Hematopoietic multipotent progenitor cell treated with erythropoietin and hydrocortisone succinate and interleukin-3 and kit ligand, for 6 days (in vitro differentiated cells): ENCODE measurements at places on chromosomes 12 and 14.

DNA sequence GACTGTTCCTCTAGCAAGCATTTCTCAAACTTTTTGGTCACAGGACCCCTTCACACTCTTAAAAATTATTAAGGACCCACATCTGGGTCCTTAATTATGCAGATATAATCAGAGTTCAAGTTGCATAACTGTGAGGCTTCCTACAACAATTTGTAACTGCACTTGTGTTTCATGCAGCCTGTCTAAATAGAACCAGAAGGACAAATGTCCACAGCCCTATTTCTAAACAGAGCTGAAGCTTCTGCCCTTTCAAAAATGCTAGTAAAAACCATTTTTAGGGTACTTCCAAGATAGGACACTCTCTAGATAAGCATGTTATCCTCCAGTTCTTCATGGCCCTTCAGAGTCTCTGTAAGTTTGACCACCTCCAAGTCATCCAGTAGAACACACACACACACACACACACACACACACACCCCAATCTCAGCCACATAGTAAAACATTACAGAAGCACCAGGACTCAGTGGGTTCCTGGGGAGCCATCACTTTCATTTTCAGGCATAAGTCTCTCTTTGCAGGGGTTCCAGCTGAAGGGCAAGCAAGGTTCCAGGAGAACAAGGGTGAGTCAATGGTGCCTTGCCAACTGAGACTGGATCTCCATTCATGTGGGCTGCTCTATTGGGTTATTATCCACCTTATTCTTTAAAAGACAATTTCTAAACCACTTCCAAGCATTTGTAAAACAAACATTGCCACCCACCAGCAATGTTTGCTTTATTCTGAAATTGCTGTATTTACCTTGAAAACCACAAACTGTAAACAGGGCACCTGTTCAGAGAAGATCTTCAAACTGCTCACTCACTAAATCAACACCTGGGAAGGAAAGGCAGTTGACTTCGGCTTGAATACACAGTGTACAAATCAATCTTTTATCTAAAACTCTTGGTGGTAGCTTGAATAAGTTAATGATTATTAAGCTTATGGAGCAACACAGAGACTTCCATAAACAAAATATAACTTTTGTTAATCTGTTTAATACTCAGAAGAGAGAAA is 64.1 kb downstream of the ITPR2 start:
- DNase-seq: no peak

DNA sequence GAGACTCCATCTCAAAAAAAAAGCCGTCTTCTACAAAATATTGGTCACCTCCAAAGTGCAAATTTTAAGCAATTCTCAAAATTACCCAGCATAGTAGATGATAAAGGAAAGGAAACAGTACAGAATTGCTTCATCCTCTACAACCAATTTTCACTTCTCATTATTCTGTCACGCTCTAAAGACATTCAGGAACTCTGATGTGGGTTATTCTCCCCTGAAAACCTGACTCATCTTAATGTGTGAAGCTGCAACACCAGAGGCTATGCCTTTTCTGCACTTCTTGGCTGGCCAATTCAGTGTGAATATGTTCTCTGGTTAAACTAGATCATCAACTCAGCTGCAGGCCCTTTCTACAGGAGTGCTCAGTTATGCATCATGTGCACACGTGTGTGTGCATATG is 11.0 kb downstream of the PTGER2 start:
- DNase-seq: peak; percentile 36

- no peak for DNase-seq
These were observed 25.6 kb upstream of the UBC start for GRCh38 chr12:124940143-124940392.

- no peak for DNase-seq
These were observed 2.1 kb upstream of the EIF4B start for GRCh38 chr12:53004178-53004577.

DNA sequence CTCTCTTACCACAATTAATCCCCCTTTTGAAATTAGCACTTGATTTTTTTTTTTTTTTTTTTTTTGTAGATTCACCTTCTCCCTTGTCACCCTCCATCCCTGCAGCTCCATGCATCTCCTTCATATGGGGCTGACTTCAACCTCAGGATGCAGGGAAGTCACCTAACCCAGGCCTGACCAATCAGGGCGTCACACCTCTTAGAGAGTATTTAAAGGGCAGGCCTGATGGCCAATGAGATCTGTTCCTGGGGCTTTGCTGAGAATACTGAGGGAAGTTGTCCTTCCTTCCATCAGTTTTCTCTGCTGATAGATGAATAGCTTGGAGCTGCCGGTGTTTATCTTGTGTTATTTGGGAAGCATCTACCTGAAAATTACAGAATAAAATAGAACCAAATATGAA is 1104.7 kb upstream of the TMEM132C start:
- DNase-seq: no peak

DNA sequence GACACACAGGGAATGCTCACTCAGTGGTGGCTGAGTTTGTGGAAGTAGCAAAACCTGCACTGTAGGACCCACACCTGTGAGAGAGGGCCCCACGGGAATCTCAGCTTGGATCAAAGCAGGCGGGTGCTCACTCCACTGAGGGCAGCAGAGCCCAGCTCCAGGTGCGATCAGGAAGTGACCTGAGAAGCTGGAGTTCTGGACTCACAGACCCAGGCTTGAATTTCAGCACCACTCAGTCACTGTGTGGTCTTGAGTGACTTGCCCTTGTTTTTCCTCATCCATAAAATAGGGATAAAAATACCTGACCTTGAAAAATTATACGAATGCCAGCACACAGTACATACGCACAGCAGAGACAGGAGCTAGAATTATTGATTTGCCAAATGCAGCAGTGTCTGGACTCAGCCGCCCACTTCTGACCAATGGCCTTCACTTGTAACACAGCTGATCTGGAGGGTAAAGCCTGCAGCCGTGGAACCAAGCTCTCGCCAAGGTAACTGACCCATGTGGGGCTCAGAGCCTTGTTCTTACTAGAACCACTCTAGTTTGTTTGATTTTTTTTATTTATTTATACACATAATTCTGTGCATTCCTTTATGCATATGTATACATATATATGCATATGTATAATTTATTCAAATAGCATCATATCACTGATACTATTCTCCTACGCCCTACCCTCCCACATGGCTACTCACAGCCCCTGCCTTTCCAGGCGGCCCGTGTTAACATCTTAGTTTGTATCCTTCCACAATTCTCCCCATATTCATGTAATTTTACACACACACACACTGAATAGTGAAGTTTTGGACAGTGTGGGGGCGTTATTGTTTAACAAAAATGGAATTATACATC is 53.9 kb downstream of the DPF3 start:
- DNase-seq: no peak

DNA sequence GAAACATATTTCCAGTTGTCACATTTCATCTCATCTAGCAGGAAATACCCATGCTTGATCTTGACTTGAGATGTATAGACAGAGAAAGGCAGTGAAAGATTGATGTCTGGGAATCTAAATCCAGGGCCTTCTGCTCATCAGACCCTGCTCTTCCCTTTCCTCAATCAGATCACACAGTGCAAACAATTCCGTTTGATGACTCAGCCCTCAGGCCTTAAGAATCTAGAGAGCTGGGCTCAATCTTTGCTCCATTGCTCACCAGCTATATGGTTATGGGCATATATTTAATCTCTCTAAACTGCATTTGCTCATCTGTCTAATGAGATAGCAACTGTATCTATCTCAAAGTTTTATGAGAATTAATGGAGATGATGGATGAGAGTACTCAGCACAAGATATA is 201.8 kb upstream of the CCDC196 start:
- DNase-seq: no peak

GRCh38 chr12:23008623-23009022 is 383.7 kb downstream of the ETNK1 start:
- no peak for DNase-seq

GRCh38 chr12:92927436-92928281 is 1.4 kb downstream of the EEA1 start:
- DNase-seq: peak; percentile 32

GRCh38 chr12:56274299-56274698 is 7.6 kb downstream of the COQ10A start:
- no peak for DNase-seq

GRCh38 chr14:45810152-45810872 is 557.3 kb upstream of the MIS18BP1 start:
- DNase-seq: peak; percentile 1

DNA sequence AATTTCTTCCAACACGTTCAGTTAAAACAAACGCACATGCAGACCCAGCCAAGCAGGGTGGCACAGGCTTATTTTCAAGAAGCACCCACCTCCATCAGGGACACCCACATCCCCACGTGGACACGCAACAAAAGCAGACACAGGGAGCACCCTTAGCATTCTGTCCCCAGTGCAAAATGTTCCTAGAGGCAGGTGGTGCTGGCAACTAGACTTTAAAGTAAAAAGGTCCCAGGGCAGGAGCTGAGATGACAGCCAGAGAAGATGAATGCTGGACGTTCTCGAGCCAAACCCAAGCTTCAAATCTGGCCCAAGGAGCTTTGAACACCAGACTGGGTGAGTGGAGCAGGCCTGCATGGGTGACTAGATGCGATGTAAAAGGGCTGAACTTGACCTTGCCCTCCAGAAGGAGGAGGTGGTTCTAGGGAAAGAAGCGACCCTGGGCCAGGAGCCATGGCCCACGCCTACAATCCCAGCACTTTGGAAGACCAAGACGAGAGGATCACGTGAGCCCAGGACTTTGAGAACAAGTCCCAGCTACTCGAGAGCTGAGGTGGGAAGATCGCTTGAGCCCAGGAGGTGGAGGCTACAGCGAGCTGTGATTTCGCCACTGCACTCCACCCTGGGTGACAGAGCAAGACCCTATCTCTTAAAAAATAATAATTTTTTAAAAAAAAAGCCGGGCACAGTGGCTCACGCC is 47.3 kb downstream of the KDM2B start:
- DNase-seq: no peak

- DNase-seq: no peak
These were observed 14.4 kb downstream of the KERA start for GRCh38 chr12:91043408-91043807.

DNA sequence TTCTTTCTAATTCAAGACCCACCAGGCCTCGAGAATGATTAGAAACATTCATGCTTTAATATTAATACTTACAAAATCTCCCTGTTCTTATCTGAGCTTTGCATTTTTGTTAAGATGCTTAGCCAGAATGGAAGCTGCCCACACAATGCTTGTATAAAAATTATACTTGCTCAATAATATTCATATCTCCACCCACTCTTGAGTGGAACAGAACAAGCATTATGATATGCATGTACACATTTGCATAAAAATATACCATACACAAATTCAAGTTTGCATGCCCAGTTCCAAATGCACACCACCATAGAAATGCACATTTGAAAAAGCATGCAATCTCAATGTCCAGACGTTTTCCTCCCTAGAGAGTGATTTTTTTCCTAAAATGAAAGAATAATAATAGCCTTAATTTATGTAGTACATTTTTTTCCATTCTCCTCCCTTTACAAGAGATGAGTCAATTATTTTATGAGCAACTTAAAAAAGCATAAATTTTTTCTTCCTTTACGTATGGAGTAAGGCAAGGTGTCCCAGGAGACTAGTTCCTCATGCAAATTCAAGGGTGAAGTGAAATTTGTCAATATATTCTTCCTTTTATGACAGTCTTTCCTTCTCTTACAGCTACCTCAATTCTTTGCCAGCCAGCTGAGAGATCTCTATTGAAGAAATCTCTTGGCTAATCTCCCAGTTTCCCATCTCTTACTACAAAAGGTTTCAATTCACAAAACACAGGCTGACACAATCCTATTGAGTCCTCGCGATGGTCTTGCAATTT is 313.1 kb upstream of the GARIN6 start:
- DNase-seq: no peak

GRCh38 chr12:114226241-114226928 is 179.6 kb downstream of the TBX5 start:
- no peak for DNase-seq

DNA sequence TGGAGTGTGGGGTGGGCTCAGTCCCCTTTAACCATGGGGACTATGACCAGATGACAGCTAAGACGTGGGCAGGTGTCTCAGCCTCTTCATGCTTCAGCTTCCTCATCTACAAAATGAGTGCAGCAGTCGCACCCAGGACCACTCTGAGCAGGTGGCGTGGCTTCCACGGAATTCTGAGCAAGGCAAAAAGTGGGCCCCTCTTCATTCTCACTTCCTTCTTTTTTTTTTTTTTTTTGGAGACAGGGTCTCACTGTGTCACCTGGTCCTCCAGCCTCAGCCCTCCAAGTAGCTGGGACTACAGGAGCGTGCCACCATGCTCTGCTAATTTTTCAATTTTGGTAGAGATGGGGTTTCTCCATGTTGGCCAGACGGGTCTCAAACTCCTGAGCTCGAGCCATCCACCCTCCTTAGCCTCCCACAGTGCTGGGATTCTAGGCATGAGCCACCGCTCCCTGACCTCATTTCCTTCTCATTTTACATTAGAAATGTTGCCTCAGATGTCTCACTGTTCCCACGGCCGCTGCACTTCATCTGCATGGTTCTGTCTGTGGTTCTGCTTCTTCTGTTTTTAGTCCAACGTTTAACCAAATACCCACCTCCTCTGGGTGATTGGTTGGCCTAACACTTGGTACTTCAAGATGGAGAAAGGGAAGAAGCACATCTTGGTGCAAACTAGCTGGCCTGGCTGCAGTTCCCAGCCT is 41.3 kb upstream of the BCL7A start:
- no peak for DNase-seq

DNA sequence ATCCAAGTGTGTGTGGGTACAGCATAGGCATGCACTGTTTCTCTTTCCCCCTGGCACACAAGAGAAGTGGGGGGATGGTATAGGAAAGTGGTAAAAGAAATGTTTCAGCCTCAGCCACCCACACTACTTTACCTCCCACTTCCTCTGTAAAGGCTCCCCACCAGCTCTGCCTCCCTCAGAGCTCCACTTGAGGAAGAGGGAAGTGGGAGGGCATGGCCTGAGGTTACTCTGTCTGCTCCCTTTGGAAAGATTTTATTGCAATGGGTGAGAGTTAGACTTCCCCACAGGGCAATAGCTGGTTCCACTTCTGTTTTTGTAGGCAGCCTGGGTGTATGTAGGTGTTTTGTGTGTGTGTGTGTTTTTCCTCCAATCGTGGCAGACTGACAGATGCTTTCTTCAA is 145.3 kb downstream of the SSPN start:
- peak; percentile 9 for DNase-seq

DNA sequence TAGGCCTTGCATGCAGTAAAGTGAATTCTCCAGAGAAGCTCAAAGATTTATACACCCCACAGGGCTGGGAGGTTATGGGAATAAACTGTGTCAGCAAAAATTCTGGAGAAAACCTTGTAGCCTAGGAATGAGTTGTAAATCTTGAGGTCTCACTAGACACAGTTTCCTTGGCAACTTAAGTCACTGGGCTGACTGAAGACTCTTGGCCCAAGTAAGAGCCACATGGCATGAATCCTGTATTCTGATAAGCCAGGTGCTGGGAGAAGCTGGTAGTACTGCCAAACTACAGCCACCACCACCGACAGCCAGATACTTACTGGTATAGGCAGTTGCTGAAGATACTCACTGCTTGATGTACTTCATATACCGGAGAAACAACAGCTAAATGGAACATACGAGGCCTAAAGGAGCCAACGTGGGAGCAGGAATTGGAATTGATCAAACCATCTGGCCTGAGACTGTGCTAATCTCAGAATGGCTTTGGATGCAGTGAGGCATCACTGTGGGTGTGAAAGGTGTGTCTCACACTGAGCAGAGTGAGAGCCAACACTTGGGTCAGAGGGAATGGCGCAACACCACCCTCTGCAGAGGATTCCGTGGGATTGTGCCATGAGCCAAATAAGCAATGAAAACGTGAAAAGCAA is 102.8 kb upstream of the TMCC3 start:
- DNase-seq: no peak

- no peak for DNase-seq
These were observed at the start of gene RIMBP2 for GRCh38 chr12:130715998-130716968. RIMBP2 (minus strand) TSS chr12:130716299; CDS start chr12:130479013, 237,286 bp downstream.
